ENCODE measurements at places on chromosomes 12 and 14. TPM values are rescaled to one million over a fixed set of nuclear protein-coding genes. Genes with fewer than 3 reads are reported as not detected.
A peak's percentile ranks its signal among the peaks of the same experiment; 100 is the strongest.

DNA sequence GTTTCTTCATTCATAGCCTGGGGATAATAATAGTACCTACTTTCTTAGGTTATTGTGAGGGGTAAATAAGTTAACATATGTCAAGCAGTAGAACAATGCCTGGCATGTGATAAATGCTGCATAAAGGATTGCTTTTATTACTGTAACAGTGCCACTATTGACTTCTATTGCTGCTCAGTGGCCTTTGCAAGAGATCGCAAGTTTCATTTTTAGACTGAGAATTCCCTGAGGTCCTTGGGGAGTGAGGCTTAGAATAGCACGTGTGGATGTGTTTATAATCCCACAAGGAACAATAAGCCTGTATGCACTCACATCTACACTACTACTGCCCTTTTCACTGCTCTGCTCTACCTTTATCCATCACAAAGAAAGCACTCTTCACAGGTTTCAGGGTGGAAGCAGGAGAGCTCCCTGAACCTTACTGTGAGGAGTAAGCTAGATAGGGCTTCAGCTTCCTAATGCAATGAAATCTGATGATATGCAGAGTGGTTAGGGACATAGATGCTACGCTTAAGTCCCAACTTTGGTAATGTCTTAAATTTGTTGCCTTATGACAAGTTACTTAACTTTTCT lies 302.6 kb downstream of the SNAPC1 start:
- no peaks in the 10 kb centered on the region for H3K4me1 ChIP-seq
- no peak overlapping the region for H3K4me3 ChIP-seq
- DNase-seq = no peak
- no peaks in the 10 kb centered on the region for H3K36me3 ChIP-seq

DNA sequence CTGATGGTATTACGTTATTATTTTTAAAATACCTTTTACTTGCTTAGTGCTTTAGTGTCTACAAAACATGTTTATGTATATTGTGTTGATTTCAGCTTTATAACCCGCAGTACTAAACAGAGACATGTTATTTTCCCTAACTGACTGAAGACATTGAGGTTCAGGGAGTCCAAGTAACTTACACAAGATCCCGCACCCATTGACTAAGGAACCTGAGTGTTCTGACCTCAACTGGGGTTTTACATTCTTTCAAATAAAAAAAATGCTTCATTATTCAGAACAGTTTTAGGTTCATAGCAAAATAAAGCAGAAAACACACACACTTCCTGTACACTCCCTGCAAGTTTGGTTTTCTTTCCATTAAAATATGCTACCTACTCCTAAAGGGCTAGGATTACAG lies 60.4 kb upstream of the METAP2 start:
- no peaks in the 10 kb centered on the region for H3K4me1 ChIP-seq
- peaks cover 2% of the 10 kb centered on the region for H3K27me3 ChIP-seq
- H3K27ac ChIP-seq = no peak overlapping the region
- H3K4me3 ChIP-seq = no peak overlapping the region
- no peak for DNase-seq

DNA sequence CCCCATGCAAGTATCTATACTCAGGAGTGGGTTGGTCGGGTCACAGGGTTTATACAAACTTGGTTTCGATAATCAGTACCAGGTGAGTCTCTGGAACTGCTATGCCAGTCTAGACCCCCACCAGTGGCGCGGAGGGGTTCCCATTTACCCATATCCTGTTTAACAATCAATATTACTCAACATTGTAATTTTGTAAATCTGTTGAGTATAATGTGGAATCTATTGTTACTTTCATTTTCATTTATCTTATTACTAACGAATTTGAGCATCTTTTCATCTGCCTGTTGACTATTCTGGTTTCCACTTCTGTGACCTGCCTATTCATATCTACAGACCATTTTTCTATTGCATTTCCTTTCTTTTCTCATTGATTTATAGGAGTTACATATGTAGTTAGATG lies 275.2 kb upstream of the CRY1 start:
- no peaks in the 10 kb centered on the region for H3K27me3 ChIP-seq
- DNase-seq = peak; percentile 51
- H3K4me1 ChIP-seq = peaks cover 83% of the 10 kb centered on the region
- peak overlapping the region; percentile 91 for H3K27ac ChIP-seq
- H3K4me3 ChIP-seq = peak overlapping the region; percentile 68

GRCh38 chr14:45181329-45181728 lies 45.6 kb downstream of the FANCM start:
- H3K4me1 ChIP-seq = no peaks in the 10 kb centered on the region
- DNase-seq = no peak
- H3K27ac ChIP-seq = no peak overlapping the region
- H3K27me3 ChIP-seq = no peaks in the 10 kb centered on the region
- H3K4me3 ChIP-seq = no peak overlapping the region

DNA sequence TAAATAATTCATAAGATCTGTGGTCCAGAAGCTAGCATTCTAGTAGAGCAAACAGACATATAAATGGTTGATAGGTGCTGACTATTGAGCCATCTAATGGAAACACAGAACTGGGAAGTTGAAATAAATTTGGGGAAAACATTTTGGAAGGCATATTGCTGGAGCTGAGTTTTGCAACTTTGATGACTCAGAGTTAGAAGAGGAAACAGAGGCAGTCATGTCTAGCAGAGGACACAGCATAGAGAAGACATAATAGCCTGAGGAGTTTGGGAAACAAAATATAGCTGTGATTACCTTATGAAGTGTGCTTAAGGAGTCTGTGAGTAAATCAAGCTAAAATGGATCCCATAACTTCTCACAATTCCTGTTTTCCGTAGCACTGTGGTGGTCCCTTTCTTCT lies 86.9 kb upstream of the FLRT2 start:
- DNase-seq = no peak
- H3K27ac ChIP-seq = no peak overlapping the region
- H3K36me3 ChIP-seq = no peaks in the 10 kb centered on the region
- H3K4me3 ChIP-seq = no peak overlapping the region

DNA sequence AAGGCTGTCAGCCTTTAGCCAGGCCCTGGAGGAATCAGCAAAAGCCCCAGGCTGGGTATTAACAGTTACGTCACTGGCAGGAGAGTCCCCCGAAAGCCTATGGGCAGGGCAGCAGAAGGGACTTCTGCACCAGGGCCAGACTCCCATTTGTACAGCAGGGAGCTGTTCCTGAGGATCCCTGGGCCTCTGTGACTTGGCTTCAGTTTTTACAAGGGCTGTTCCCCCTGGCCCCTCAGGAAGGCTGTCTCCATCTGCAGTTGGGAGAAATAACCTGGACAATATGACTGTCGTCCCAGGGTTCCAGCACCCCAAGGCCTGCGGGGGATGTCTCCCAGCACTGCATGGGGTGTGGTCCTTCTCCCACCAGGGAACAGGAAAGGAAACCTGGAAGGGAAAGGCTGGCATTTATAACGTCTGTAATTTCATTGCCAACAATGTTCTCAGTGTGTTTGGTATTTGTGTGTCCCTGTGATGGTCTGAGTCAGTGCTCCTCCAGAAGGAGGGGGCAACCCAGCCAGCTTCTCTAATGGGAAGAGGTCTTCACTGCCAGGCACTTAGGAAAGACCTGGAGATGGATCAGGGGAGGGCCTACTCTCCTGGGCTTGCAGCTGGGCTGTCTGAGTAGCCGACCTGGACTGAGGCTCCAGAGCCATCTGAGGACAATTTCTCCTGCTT lies 42.4 kb downstream of the ERH start:
- H3K27me3 ChIP-seq = no peaks in the 10 kb centered on the region
- peaks cover 2% of the 10 kb centered on the region for H3K36me3 ChIP-seq
- DNase-seq = no peak
- no peak overlapping the region for H3K4me3 ChIP-seq
- peak overlapping the region; percentile 48 for H3K27ac ChIP-seq

DNA sequence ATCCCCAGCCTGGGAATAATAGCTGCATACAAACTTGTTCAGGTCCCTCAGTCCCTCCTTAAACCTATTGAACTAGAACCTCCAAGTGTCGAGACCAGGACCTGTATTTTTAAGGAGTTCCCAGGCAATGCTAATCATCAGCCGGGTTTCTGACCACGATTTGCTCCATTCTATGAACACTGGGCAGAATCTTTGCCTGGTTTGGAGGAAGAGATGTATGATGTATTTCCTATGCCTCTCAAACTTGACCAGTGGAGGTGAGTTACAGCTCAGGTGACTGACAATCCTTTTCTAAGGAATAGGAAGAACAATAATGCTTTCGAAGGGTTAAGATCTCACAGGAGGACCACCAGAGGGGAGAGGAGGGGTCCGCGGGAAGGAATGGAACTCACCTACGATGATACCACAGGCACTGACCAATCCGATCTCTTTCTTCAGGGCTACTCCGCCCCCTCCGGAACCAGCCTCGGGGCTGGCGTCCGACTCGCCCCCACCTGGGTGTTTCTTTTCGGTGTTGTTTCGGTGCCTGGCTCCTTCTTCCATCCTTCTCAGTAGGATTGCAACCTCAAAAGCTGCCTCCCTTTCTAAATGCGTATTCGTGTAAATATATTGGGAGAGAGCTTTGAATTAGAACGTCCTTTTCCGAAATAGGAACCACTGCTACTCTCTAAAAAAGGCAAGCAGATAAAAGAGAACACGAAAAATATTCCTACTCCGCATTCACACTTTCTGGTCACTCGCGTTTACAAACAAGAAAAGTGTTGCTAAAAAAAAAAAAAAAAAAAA lies 895 bp downstream of the SLC7A8 start:
- no peaks in the 10 kb centered on the region for H3K36me3 ChIP-seq
- peaks cover 30% of the 10 kb centered on the region for H3K27me3 ChIP-seq
- no peaks in the 10 kb centered on the region for H3K4me1 ChIP-seq

- H3K4me3 ChIP-seq = no peak overlapping the region
- no peak for DNase-seq
- H3K36me3 ChIP-seq = no peaks in the 10 kb centered on the region
- peaks cover 20% of the 10 kb centered on the region for H3K4me1 ChIP-seq
These were observed 25.4 kb upstream of the PPP2R5C start for GRCh38 chr14:101736071-101736470.

DNA sequence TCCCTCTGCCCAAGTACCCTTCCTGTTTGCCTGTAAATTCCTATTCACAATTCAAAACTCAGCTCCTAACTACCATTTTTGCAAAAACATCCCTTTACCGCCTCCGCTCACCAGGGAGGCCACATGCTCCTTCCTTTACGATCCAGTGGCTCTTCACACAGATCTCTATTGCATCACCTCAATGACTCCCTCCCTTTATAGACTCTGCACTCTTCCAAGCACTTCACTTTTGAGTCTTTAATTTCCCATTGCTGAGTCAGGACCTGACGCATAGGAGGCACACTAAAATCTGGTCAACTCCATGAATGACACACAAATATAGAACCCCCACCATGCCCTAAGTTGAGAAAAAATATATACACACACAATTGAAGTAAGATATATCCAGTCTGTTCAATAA lies 45.9 kb downstream of the PPP1R13B start:
- no peaks in the 10 kb centered on the region for H3K27me3 ChIP-seq
- no peaks in the 10 kb centered on the region for H3K4me1 ChIP-seq
- no peaks in the 10 kb centered on the region for H3K36me3 ChIP-seq
- H3K4me3 ChIP-seq = no peak overlapping the region
- H3K27ac ChIP-seq = no peak overlapping the region

DNA sequence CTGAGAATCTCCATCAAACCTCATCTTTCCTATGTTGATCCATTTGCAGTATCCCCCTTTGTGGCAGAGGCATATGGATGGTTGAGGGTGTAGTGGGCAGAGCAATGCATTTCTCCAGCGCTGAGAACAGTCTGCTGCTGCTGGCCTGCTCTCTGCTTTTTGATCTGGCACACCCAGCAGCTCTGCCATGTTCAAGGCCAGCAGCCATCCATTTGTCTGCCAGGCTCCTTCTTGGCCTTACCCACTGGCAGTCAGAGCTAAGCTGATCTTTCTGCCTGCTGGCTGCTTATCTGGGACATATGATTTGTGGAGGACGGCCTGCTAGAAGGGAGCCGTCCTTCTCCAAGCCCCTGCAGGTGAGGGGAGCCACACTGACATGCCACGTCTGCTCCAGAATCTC lies 17.0 kb downstream of the NPC2 start:
- DNase-seq = no peak
- no peaks in the 10 kb centered on the region for H3K4me1 ChIP-seq
- no peak overlapping the region for H3K27ac ChIP-seq
- peaks cover 3% of the 10 kb centered on the region for H3K36me3 ChIP-seq

DNA sequence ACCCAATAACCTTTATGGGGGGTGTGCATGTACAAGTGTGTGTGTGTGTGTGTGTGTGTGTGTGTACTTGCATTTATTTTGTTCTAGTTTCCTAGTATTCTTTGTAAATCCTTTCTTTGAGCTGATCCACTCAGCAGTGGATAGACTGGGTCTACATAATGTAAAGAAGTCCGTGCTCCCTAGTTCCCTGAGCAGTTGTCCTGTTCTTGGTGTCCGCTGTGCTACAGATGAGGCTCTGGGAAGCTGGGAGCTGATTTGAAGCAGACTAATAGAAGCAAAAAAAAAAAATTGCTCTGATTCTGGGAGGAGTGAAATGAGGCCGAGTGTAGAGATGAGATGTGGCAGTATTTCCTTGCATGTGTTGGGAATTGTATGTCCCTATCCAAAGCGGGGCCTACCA lies 150.4 kb upstream of the WSCD2 start:
- H3K4me3 ChIP-seq = no peak overlapping the region
- no peak overlapping the region for H3K27ac ChIP-seq
- H3K4me1 ChIP-seq = no peaks in the 10 kb centered on the region
- no peaks in the 10 kb centered on the region for H3K36me3 ChIP-seq

DNA sequence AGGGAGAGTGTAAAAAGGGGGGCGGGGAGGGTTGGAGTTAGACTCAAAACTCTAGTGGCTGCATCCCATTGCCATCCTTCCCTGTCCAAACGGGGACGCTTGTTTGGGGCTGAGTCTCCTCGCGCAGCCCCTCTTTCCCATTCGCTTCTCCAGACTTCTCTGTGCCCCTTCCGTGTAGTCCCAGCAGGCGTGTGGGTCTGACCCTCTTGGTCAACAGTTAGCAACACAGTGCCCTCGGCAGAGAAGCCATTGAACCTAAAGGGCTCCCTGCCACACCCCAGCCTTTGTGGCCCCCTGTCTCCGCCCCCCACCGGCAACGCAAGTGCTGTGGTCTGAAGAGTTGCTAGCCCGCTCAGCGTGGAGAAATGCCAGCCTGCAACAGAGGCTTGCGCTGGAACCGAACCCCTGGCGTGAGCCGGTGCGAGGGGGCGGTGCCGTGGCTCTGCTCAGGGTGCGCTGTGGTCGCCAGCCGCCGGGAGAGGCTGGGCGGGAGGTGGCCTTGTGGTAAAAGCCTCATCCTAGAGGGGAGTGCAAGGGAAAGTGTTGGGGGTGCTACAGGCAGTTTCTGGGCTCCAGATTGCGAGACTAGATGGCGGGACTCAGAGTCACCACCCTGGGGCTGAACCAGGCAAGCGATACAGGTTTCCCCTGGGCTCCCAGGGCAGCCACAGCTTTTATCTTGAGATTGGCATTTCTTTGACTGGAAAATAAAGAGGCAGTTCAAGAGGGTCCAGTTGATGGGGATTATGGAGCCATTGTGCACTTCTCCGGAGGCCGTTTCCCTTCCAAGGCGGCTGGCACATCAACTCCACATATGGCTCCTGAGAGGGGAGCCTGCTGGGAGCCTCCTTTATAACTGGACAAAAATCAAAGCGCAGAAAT lies 2.1 kb downstream of the PLXNC1 start:
- H3K27me3 ChIP-seq = peaks cover 22% of the 10 kb centered on the region
- peaks cover 53% of the 10 kb centered on the region for H3K4me1 ChIP-seq
- H3K27ac ChIP-seq = peak overlapping the region; percentile 85
- peaks cover 38% of the 10 kb centered on the region for H3K36me3 ChIP-seq
- H3K4me3 ChIP-seq = peak overlapping the region; percentile 95

LRRC23 gene
- 6.5 TPM for total RNA-seq

CYP46A1 gene
- not detected for total RNA-seq

BDKRB1 gene
- not detected for total RNA-seq

CLEC9A gene
- not detected for total RNA-seq

TMEM132C gene
- total RNA-seq = not detected

SMOC1 gene
- total RNA-seq = not detected

YLPM1 gene
- total RNA-seq = 58.4 TPM

FOXG1 gene
- total RNA-seq = not detected

All from activated CD8-positive, alpha-beta T cell treated with anti-CD3 and anti-CD28 coated beads, Interleukin-2, amount 10 ng/mL, durations not matched to agents 7 days and 5 days (primary cell).